Activated T-helper 2 cell treated with anti-CD3 and anti-CD28 coated beads, Interferon-gamma antibody, Interleukin-2, Interleukin-4, amounts not matched to agents 10 μg/mL and 5 μg/mL and 100 μg/mL, durations not matched to agents 14 hours and 24 hours and 36 hours (primary cell): ENCODE measurements at places on chromosomes 13 and 19. TPM values are rescaled to one million over a fixed set of nuclear protein-coding genes. Genes with fewer than 3 reads are reported as not detected.
A peak's percentile ranks its signal among the peaks of the same experiment; 100 is the strongest.

GRCh38 chr19:12260861-12261260, 33.8 kb downstream of the ZNF44 start:
- no peaks in the 10 kb centered on the region for H3K4me1 ChIP-seq
- no peak for DNase-seq
- no peaks in the 10 kb centered on the region for H3K27me3 ChIP-seq
- peaks cover 10% of the 10 kb centered on the region for H3K36me3 ChIP-seq

DNA sequence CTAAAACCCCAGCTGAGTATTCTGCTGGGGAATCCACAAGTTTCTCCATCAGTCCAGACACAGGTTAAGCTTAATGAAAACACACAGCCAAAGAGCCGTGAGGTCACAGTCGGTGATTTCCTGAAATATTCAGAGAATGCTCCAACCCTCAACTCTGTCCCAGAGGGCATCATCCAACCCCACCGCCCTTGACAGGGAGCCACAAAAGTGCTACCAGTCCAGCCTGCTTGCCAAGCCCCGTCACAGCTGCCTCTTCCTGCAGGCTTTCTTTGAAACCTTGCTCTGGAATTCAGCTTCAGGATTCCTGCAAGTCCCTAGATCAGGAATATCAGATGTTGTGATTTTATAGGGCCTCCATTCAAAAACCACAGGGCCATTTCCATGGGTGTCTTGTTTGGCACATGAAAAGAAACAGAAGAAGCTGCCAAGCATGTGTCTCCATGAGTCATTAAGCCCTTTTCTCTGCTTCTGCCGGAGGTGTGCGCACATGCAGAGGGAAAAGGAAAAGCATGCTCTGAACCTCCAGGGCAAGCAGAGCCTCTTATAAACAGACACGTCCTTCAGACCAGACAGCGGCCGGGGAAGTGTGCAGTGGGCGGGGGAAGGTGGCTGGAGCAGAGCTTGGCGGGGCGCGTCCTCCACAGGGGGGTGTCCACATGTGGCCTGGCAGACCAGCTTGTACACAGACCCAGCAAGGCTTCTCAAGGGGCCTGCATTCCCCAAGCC, 164.7 kb downstream of the KATNAL1 start:
- H3K27ac ChIP-seq: peak overlapping the region; percentile 79

DNA sequence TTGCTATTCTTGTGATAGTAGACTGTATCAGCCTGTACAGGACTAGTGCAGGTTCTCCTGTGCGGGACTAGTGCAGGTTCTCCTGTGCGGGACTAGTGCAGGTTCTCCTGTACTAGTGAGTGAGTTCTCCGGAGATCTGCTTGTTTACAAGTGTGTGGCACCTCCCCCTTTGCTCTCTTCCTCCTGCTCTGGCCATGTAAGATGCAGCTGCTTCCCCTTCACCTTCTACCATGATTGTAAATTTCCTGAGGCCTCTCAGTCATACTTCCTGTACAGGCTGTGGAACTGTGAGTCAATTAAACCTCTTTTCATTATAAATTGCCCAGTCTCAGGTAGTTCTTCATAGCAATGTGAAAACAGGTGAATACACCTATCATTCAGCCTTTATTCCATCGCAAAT, 289.6 kb downstream of the TEX29 start:
- no peak for DNase-seq
- H3K27ac ChIP-seq: no peak overlapping the region
- no peaks in the 10 kb centered on the region for H3K4me1 ChIP-seq
- H3K27me3 ChIP-seq: no peaks in the 10 kb centered on the region
- H3K4me3 ChIP-seq: no peak overlapping the region
- H3K36me3 ChIP-seq: no peaks in the 10 kb centered on the region

DNA sequence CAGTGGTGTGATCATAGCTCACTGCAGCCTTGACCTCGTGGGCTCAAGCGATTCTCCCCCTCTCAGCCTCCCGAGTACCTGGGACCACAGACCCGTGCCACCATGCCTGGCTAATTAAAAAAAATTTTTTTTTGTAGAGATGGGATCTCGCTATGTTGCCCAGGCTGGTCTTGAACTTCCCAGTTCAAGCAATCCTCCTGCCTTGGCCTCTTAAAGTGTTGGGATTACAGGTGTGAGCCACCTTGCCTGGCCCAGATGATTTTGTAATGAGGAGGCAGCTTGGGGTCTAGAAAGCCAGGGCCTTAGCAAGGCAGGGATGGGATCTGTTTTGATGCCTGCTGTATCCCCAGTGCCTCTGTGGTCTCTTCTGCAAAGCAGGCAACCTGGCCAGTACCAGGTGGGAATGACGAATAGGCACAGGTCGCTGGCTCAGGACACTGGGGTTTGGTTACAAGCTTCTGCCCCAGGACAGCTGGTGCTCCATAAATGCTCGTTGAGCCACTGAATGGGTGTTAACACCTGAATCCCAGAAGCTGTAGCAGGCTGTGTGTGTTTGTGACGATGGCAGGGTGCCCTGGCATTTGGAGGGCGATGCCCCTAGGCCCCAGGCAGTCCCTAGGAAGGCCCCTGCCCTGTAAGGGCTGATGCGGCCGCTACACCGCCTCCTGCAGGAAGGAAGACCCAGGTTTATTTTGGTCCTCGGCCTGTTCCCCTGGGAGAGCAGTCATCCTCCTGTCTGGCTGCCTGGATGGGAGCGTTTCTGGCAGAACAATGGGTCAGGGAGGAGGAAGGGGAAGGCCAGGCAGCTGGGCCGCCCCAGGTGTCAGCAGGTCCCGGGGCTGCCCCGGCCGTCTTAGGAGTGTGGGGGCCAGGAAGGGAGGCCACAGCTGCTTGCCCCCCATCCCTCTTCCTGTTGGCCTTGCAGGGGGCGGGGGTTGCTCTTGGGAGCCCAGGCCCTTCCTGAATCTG, 8.6 kb downstream of the TNFAIP8L1 start:
- H3K27me3 ChIP-seq: no peaks in the 10 kb centered on the region
- DNase-seq: no peak
- no peak overlapping the region for H3K27ac ChIP-seq
- H3K36me3 ChIP-seq: peaks cover 11% of the 10 kb centered on the region

DNA sequence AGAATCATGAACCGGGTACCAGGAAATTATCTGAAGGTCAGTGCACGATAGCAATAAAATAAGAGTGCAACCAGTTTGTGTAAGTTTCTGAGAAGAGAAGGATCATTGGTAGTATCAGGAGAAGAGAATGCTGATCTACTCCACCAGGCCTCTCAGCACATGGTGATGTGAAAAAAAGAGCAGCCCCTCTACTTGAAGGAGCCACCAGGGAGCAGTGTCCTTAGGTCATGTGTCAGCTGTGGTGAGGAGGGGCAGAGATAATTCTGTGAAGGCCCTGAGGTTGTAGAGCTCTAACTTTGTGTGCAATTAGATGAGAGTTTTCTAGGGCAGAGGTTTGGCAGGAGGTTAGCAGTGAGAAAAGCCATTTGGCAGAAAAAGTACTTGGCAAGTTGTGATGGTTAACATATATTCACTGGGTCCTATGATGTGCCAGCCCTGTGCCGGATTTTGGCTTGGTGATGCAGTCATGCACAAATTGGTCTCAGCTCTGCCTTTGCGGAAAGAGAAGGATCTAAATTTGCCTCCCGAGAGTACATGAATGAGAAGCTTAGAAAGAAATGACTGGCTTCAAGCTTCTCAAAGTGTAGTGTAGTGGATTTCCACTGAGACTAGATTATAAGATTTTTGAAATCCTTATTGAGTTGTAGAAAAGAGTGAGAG, 19.2 kb upstream of the ZC3H13 start:
- H3K36me3 ChIP-seq: no peaks in the 10 kb centered on the region
- DNase-seq: no peak
- H3K4me1 ChIP-seq: no peaks in the 10 kb centered on the region
- H3K27ac ChIP-seq: no peak overlapping the region
- H3K27me3 ChIP-seq: peaks cover 25% of the 10 kb centered on the region

DNA sequence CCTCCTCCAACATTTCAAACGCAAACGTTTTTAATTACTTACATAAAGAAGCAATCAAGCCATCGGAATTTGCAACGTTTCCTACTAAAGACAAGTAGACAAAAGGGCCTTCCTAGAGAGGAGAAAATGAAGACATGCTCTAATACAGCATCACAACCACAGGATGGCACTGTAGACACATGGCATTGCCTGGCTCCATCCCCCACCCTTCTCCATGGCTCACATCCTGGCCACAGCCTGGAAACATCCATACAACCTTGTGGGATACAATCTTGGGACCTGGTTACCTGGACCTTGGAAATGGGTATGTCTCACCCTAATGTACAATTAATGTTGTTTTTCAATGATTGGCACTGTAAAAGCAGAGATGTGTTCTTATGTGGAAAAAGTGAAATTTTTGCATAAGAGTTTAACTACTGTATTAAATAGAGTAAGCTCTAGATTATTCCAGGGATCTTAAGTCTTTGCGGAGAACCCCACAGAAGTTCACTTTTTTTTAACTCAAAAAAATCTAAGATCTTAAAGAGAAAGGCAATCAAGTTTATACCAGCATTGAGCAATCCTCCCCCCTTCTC, 21.5 kb downstream of the EBPL start:
- peaks cover 34% of the 10 kb centered on the region for H3K36me3 ChIP-seq
- no peak for DNase-seq
- H3K4me1 ChIP-seq: peaks cover 2% of the 10 kb centered on the region
- H3K27me3 ChIP-seq: no peaks in the 10 kb centered on the region
- H3K27ac ChIP-seq: no peak overlapping the region

DNA sequence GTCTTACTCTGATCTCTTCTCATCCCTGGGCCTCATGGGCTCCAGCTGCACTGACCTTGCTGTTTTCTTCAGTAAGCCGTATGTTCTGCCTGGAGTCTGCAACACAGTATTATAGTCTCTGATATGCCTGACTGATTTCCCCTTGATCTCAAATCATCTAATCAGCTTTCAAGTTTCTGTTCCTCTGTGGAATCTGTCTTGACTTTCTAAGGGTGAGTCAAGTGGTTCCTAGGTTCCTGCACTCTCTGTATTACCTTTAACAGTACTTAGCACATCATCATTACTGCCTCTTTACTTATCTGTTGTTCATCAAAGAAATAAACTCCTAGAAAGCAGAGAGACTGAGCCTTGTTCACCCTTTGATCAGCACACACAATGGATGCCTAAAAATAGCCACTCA, 350.7 kb downstream of the LMO7 start:
- H3K4me1 ChIP-seq: no peaks in the 10 kb centered on the region
- no peak overlapping the region for H3K27ac ChIP-seq
- H3K36me3 ChIP-seq: no peaks in the 10 kb centered on the region
- H3K4me3 ChIP-seq: no peak overlapping the region
- no peaks in the 10 kb centered on the region for H3K27me3 ChIP-seq

DNA sequence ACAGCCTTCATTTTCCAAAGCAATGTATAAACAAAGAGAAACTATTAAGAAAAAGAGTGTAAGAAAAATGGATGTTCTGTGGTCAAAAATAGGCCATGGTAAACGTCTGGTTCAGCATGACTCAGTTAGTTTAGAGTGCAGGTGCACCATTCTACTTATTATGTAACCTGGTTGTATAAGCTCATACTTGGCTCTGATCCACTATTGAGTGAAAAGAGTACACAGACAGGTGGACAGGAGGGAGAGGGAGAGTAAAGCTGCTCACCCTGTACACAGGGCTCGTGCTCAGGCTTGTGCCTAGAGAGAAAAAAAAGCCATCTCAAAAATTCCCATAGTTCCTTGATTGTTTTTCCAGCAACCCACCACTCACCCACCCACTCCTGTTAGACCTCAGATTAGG, 85.8 kb upstream of the ZNF91 start:
- H3K27me3 ChIP-seq: no peaks in the 10 kb centered on the region
- no peak overlapping the region for H3K27ac ChIP-seq
- no peak for DNase-seq
- H3K4me3 ChIP-seq: no peak overlapping the region
- no peaks in the 10 kb centered on the region for H3K36me3 ChIP-seq

DNA sequence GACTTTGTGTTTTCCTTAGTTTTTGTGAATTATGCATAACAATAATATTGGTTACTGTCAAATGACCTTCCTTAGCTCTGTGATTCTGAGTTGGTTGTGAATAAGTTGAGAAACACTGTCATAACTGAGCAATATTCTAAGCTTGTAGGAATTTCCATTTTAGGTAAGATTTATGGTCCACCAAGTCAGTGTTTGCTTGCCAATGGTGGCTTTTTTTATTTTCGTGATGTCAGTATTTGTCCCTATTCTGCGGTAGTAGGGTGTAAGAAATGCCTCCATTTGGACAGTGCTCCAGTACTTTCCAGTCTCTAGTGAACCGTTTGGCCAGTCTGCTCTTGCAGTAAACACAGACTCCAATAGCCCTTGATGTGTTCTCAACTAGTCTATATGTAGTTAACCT, 94.7 kb downstream of the FRY start:
- DNase-seq: no peak
- H3K27me3 ChIP-seq: no peaks in the 10 kb centered on the region
- H3K4me1 ChIP-seq: peaks cover 7% of the 10 kb centered on the region
- peaks cover 36% of the 10 kb centered on the region for H3K36me3 ChIP-seq
- H3K27ac ChIP-seq: no peak overlapping the region

DNA sequence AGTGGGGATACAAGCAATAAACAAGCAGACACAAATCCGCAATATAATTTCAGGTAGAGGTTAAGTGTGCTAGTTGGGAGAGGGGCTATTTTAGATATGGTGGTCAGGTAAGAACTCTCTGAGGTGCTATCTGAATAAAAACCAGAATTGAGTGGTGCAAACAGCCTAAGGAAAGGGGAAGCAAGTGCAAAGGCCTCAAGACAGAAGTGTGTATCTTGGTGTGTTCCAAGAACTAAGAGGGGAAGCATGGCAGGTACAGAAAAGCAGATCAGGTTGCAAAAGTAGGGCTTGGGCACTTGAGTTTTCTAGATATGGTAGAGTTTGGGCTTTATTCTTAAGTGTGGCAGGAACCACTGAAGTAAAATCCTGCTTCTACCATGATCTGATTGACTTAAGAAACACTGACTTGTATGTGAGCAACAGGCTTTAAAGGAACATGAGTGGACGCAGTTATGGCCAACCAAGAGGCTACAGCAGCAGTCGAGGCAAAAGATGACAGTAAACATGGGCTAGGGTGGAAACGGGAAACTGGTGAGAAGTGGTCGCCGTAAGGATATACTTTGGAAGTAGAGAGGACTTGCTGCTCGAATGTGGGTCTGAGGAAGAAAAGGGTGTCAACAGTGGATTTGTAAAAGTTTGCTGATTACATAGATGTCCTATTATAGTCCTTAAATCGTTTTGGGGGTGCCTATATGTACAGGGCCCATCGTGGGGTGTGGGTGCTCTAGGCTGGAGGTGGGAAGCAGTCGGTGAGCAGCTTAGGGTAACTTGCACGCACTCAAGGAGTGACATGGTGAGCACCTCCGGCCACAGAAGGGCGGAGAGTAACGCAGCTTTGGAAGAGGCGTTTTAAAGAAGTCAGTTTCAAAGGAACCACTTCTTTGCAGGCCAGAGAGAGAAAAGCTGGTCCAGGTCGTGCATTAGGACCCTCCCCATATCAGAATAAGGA, 677 bp downstream of the TGDS start:
- no peaks in the 10 kb centered on the region for H3K27me3 ChIP-seq
- peak overlapping the region; percentile 97 for H3K27ac ChIP-seq
- H3K36me3 ChIP-seq: peaks cover 31% of the 10 kb centered on the region
- H3K4me3 ChIP-seq: peak overlapping the region; percentile 91

The LPAR2 gene
- total RNA-seq: 28.9 and 29.8 TPM in 2 replicates

The CBARP gene
- 3.5 and 3.7 TPM in 2 replicates for total RNA-seq

The EDDM13 gene
- 1.7 and 2.2 TPM in 2 replicates for total RNA-seq

The KLK10 gene
- total RNA-seq: not detected in 2 replicates

The ZNF229 gene
- 0.25 TPM in 1 of 2 replicates, not detected in the other for total RNA-seq
